ENCODE measurements at places on chromosomes 4 and X.
A peak's percentile ranks its signal among the peaks of the same experiment; 100 is the strongest.

DNA sequence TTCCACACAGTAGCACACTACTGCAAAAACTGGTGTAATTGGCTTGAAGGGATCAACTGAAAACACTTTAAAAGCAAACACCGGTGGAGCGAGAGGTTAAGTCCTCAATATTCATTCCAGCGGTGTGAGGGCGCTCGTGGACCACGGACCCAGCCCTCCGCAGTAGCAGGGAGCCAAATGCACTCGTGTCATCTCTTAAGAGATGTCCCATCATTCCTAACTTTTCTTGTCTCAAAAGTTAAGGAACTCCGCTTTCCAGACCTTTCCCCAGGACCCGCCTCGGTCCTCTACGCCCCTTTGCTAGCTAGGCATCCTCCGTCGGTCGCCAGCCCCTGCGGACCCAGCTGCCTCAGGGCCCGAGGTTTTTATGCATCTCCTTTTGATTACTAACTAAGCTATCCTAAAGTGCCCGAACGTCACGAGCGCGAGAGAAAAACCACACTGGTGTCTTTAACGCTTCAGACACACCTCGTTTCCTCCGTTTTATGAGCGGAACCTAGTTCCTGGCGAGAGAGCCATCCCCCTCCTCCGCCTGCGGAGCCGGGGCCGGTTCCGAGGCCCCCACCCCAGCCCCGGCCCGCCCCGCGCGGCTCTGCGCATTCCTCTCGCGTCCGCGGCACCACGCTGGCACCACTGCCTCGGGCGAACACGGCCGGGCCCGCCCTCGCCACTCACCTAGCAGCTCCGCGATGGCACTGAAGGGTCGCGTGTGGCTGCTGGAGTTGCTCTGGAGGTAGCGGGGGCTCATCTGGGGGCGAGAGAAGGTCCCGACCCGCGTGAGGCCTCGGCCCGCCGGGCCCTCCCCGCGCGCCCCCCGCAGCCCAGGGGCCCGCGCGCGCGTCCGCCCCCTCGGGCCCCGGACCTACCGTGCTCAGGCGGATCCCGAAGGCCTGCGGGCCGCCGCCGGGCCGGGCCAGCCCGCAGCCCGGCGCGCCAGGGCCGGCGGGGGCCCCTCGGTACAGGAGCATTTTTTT is 723 bp downstream of the MORC4 start:
- peak; percentile 13 for DNase-seq

DNA sequence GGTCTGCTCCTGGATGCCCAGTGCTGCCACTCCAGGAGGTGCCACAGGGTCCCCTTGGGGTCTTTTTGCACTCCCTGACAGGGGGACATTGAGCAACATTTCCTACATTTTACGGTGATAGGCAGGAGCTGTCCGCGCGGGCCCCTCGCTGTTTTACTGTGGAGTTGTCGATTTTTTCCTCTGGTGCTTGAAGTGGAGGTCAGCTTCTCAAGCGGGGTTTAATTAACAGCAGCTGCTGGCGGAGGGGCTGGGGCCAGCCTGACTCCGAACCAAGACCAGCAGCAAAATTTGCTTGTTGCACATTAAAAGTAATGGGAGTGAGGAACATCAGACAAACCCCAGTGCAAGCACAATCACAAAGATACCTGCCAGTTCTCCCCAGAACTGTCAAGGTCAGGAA is 13.2 kb upstream of the SH3TC1 start:
- DNase-seq: no peak

DNA sequence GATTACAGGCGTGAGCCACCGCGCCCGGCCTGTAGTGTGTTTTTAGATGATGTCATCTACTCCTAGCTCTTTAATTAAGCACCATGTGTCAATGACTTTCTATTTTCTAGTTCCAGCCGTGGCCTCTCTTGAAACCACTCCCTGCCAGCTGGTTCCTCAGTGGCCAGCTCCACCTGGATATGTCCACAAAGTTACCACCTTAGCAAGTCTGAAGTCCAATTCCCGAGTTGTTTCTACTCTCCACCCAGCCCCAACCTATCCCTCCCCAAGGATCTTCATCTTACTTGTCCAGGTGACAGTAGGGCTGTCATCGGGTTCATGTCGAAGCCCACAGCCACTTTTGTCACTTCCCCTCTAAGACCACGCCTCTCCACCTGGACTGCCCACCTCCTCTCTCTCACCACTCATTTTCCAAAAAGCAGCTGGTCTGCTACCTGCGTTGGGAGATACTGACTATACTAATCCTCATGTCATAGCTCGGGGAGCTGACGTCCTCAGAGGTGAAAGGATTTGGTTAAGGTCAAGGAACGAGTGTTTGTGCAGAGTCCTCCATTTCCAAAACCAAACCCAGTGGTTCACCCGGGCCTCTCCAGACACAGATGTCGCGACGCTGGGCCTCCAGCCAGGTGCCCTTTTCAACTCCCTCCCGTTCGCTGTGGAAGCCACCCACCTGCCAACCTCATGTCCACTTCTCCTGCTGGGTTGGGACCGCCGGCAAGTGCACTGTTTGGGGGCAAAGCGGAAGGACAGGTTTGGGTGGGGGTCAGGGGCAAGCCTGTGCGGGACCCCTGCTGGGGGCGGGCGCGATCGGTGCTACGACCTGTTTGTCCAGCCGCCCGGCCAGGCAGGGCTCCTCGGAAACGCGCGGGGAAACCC is 704 bp downstream of the FAM3A start:
- DNase-seq: no peak

- DNase-seq: peak; percentile 10
These were observed 731 bp downstream of the BRWD3 start for GRCh38 chrX:80808881-80809411.

DNA sequence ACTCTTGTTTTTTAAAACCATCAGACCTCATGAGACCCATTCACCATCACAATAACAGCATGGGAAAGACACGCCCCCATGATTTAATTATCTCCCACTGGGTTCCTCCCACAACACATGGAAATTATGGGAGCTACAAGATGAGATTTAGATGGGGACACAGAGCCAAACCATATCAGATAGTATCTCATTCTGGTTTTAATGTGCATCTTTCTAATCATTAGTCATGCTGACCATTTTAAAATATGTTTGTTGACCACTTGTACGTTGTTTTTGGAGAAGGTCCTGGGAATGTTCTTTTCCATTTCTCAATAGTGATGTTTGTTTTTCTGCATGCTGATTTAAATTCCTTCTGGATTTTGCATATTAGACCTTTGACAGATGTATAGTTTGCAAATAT is 119.0 kb downstream of the RTL3 start:
- DNase-seq: no peak

DNA sequence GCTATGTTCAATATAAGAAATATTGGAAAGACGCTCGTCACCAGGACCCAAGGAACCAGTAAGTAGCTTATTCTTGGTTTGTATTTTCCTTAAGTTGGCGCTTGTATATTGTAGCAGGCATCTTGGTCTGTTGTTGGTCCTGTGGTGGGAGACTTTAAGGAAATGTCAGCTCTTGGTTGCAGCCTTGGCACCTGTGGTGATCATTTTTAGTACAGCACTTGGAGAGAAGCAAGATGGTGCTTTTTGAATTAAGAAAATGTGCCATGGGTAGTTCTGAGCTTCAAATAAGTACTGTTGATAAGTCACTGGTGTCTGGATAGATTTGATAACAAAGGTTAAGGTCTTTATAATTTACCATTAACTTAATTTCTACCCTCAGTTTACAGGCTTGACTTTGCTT is 1.1 kb downstream of the RPS3A start:
- DNase-seq: no peak

DNA sequence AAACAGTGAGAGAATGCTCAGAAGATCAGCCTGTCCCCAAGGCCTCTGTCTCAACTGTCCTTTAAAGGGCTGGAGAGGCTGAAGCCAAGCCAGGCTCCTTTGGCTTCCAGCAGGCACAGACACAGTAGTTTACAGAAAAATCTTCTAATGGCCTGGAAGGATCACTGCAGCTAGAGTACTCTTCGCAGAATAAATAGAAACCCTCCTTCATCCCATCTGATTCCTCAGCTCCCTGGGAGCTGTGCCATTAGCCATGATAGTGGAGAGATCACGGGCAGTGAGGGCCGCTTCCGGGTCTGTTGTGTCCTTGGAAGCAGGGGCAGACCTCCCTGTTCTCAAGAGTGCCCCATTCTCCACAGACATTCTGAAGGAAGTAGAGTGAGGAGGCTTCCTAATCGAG is 63.1 kb downstream of the CCNI start:
- DNase-seq: no peak

DNA sequence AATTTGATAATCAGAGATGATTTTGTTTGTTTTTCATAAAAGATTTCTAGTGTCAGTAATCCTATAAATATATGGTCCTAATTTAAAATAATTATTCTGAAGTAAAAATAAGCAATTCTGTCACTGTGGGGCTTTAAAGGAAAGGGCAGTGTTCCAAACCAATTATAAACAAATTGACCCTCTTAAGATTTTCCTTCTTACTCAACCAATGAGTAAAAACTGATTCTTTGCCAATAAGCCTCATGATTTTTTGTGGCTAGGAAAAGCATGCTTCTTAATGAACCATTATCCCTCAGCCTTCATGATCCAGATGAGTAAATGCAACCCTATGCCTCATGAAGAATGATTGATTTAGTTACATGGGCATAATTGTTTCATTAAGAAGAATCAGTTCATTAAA is 1010.4 kb downstream of the ADGRL3 start:
- no peak for DNase-seq

DNA sequence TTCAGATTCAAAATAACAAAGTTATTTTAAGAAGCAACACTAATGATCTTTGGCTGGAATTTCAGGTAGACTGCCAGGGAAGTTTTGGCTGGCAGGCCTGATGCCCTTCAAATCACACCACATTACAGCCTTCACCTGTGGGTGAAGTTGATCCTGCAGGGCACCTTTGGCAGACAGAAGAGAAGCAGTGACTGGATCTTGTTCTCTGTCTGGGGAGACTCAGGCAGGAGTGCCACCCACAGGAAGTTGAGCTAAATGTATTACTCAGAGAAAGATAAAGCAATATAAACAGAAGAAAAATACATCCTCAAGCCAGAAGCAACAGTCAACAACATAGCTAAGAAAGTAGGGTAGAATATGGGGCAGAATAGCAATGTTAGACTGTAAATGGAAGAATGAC is 12.8 kb upstream of the CFAP299 start:
- no peak for DNase-seq

- peak; percentile 10 for DNase-seq
These were observed 120.5 kb downstream of the ENPP6 start for GRCh38 chr4:184097241-184097605.

- DNase-seq: no peak
These were observed 38.8 kb downstream of the BTC start for GRCh38 chr4:74755486-74755885.

GRCh38 chrX:105975382-105975781 is 63.1 kb downstream of the SERPINA7 start:
- no peak for DNase-seq

DNA sequence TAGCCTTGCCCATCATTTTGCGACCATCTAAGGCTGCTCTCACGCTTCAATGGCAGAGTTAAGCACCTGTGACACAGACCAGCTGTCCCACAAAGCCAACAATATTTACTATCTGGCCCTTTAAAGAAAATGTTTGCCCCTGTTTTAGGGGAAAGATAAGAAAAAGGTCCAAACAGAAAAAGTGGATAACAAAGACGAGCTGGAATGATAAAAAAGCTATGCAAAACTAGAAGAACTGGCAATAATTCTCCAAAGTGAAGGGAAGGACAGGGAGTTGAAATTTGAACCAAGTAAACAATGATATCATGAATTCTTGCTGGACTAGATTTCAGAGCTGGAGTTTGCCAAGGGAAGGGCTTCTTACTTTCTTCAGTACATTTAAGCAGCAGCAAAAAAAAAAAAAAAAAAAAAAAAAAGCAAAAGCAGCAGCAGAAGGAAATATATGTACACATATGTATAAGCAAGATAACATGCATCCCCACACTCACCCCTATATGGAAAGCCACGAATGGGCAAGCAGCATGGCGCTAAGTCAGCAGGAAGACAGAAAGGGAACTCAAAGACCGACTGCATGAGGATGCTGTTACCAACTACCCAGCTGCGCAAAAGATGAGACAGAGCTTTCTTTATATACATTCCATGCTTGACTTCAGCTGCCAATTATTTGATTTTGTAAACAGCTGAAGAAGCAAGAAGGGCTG is 12.5 kb downstream of the TRAPPC2 start:
- no peak for DNase-seq

DNA sequence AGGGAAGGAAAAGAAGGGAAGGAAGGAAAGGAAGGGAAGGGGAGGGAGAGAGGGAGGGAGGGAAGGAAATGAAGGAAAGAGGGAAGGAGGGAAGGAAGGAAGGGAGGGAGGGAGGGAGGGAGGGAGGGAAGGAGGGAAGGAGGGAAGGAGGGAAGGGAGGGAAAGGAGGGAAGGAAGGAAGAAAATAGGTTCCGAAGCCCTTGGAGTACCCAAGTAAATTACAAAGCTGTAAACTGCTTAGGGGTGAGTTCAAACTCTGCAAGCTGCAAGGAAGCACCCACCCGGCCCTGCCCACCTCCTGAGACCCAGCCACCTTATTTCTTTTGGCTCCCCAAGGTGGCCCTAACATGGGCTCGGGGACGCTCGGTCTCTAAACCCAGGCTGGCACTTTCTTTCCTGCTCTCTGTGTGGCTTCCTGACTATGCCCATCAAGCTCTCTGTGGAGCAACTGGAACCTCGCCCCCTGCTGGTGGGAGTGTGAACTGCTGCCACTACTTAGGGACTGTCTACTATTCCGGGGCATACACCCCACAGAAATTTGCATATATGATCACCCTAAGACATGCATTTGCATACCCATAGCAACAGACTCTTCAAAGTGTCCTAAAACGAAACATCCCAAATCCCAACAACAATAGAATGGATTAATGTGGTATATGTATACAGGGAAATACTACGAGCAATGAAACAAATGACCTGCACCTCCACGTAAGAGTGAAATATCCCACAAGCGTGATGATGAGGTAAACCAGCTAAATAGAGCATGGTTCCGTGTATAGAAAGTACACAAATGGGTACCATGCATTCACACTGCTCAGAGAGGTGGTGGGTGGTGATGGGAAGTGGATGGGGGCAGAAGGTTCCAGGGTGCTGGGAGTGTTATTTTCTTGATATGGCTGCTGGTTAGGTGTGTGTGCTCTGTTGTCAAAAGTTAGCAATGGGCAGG is 151.7 kb upstream of the TBL1X start:
- DNase-seq: no peak

- DNase-seq: no peak
These were observed at the start of gene CPZ for GRCh38 chr4:8592366-8593263. Gene CPZ (plus strand): TSS chr4:8592765. CDS start chr4:8592834, 69 bp downstream.

DNA sequence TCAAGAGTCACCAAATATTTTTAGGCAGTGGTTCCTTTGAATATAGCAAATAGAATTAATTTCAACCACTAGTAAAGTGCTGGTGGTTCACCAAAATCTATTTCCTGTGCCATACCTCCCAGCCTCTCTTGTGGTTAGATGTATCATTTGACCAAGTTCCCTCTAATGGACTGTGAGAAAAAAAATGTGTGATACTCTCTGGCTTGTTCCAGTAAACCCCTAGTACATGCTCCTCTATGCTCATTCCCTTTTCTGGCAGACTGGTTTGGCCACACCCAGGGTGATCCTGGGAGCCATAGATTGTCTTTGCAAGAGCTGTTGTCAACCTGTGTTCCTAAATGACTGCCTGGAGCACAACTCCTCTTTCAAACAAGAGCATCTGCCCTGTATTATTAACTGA is 109.5 kb downstream of the FRAS1 start:
- DNase-seq: no peak

- DNase-seq: no peak
These were observed at the start of gene CORIN for GRCh38 chr4:47837908-47838294. Gene CORIN (minus strand): TSS chr4:47838067. CDS start chr4:47837949, 118 bp downstream.

- peak; percentile 54 for DNase-seq
These were observed 69.8 kb downstream of the RPS3A start for GRCh38 chr4:151169223-151169622.

- DNase-seq: no peak
These were observed 23.3 kb upstream of the LNX1 start for GRCh38 chr4:53614591-53614990.

Measured in caudate nucleus (tissue), 63 donors.